Kidney capillary endothelial cell (primary cell): ENCODE measurements at places on chromosomes 1 and 21.
A peak's percentile ranks its signal among the peaks of the same experiment; 100 is the strongest.

DNA sequence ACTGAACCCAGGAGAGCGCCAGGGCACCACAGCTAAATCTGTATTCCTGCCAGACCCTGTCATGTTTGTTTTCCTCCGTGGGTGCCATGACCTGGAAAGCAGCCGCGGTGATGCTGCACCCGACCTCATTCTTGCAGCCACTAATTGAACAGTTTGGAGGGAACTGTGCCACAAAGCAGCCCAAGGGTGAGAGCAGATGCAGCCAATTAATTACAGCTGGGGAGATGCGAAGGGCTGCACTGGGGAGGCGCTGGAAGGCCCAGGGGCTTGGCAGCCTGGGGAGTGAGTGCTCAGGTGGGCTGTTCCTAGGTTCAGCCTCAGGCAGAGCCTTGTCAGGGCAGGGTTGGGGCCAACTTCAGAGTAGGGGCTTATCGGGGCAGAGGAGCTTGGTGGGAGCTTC, 158.4 kb upstream of the CD34 start:
- no peak for DNase-seq

GRCh38 chr1:31390071-31390470, 17.2 kb upstream of the FABP3 start:
- no peak for DNase-seq

GRCh38 chr1:196544617-196545016, 63.6 kb downstream of the KCNT2 start:
- DNase-seq = no peak

DNA sequence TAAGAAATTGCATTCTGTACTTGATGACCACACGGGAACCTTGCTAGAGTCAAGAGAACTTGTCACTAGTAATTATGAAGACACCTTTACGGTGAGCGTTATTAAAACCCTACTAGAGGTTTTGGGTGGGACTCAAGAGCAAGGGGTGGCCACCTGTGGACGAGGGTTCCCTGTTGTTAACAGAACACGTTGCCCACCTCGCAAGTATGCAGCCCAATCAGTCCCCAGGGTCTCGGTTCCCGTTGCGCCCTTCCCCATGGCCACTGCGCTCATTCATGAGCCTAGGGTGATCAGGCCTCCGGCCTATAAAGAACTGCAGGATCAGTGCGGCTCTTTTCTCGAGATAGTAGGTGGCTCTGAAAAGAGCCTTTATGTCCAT, 30.2 kb upstream of the RNF187 start:
- DNase-seq = no peak

DNA sequence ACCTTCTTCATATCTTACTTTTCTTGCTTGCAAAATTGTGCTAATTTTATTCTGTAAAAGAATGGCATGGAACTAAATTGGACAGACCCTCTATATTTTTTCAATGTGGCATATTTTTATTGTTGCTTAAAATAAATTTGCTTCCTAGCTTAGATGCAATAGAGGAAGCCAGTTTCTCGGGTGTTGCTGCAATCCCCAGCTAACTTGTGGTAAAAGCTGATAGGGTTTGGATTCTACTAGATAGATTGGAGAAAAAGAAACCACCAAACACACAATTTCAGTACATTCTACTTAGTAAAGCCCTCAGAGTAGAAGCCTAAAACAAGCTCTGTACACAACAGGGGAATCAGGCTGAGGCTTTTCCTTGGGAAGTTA, 49.5 kb upstream of the GCLM start:
- DNase-seq = no peak

- DNase-seq = no peak
These were observed 2.0 kb downstream of the ATF3 start for GRCh38 chr1:212610575-212610967.

DNA sequence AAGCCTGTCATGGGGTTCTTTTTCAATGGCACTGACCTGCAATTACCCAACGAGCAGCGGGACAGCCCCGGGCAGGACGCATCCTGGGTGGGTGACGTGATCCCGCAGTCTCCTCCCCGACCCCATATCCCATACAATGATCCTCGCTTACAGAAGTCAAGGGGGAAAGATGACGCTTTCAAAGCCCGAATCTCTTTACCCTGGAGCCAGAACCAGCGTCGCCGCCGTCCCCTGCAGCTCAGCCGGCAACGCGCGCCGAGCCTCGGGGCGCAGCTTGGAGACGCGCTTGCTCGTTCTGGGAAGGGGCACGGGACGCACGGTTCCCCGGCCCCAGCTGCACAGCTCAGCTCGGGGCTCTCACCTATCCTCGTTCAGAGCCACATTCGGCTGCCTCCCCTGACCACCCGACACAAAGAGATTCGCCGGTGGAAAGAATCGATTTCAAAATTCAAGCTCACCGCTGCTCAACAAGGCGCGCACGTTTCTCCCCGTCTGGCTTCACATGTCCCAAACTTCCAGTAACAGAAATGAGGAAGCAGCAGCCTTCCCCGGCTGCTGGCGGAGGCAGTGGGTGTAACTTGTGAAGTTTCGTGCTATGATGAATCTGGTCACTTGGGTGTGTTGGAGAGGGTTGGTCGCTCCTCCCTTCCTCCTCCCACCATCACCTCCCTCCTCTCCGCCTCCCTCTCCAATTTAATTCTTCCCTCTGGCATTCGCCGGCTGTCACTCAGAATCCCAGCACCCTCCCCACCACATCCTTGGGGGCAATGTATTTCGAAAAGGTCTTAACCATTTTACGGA, at the start of gene TIAM1:
Gene TIAM1 (minus strand): TSS at position 582 of the 801 bp plus-strand sequence. CDS start 77,289 bp downstream, outside the sequence.
- peak; percentile 26 for DNase-seq

- peak; percentile 3 for DNase-seq
These were observed 303.6 kb downstream of the USH2A start for GRCh38 chr1:216119600-216119999.

GRCh38 chr1:65068202-65069010, 79.6 kb upstream of the AK4 start:
- DNase-seq = peak; percentile 21

DNA sequence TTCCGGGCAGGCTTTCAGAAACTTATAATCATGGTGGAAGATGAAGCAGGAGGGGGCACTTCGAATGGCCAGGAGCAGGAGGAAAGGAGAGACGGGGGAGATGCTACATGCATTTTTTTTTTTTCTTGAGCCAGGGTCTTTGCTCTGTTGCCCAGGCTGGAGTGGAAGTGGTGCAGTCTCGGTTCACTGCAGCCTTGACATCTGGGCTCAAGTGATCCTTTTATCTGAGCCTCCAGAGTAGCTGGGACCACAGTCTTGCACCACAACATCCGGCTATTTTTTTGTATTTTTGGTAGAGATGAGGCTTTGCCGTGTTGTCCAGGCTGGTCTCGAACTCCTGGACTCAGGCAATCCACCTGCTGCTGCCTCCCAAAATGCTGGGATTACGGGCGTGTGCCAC, 61.6 kb downstream of the SELENOF start:
- DNase-seq = no peak
